Fibroblast of the aortic adventitia (primary cell): ENCODE measurements at places on chromosomes 1 and 21. TPM values are rescaled to one million over a fixed set of nuclear protein-coding genes. Genes with fewer than 3 reads are reported as not detected.

GRCh38 chr1:17615157-17615556, 75.7 kb downstream of the ARHGEF10L start:
- no peak for DNase-seq

- DNase-seq, result no peak
These were observed 19.4 kb downstream of the LRP8 start for GRCh38 chr1:53308506-53308905.

- DNase-seq, result peak; percentile 87
These were observed 86.7 kb downstream of the GALNT2 start for GRCh38 chr1:230153641-230154296.

- peak; percentile 8 for DNase-seq
These were observed 563.0 kb upstream of the NEGR1 start for GRCh38 chr1:72845381-72845780.

- DNase-seq, result no peak
These were observed 149.2 kb downstream of the CLIC6 start for GRCh38 chr21:34817821-34818661.

DNA sequence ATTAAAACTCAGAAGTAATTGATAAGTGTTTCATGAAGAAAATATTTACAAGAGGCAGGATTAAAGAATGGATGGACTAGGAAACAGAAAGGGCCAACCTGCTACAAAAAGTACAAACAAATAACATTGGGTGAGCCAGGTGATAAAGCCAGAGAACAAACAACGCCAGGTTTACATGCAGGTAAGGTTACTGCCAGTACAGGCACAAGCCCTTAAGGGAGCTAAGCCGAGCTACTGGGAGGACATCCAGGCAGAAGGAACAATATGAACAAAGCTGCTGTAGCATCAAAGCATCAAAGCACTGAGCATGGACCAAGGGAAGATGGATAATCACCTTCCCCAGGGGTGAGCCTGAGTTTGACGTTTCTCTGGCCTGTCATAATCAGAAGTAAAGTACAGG, 380.7 kb downstream of the SEC16B start:
- no peak for DNase-seq

DNA sequence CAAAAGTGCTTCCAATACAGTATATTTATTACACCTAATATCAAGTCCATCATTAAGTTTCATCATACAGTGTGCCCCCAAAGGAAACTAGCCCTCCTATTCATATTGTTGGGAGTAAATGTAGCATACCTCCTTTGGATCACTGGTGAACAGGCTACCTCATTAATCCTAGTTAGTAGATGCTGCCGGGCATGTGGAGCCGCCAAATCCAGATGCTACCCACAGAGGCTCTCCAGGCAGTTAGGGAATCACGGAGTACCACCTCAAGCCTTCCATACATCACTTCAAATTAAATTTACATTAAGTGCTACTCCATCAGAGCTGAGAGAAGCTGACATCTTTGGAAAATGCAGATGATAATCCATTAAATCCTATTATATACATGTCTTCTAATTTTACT, 121.7 kb upstream of the FOXD3 start:
- DNase-seq, result no peak

- DNase-seq, result no peak
These were observed 27.2 kb downstream of the RAB7B start for GRCh38 chr1:205976036-205976435.

The UTS2 gene
- total RNA-seq, result not detected in 2 replicates

The ZNF648 gene
- total RNA-seq, result not detected in 2 replicates

The ANKRD45 gene
- 0.09 and 0.82 TPM in 2 replicates for total RNA-seq

The MXRA8 gene
- 367 and 605 TPM in 2 replicates for total RNA-seq
